ENCODE measurements at places on chromosomes 6 and 20.

GRCh38 chr20:38304845-38305447 is 990 bp downstream of the BPI start:
- DNase-seq = no peak

DNA sequence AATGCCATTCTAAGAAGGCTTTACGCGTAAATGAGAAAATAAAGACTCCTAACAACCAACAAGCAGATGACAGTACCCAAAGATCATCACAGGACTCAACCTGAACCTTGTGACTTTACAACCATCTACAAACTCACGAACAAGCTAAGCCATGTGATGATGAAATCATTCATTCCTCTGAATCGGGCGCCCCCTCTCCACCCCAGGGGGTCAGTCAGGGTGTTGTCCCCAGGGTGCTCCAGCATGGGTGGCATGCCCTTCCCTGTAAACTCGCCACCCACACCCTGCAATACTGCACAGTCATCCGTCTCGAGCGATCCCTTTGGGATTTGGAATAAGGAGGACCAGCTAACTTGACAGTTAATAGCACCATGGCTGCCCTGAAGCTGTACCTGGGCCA is 12.6 kb downstream of the SERPINB6 start:
- no peak for DNase-seq

DNA sequence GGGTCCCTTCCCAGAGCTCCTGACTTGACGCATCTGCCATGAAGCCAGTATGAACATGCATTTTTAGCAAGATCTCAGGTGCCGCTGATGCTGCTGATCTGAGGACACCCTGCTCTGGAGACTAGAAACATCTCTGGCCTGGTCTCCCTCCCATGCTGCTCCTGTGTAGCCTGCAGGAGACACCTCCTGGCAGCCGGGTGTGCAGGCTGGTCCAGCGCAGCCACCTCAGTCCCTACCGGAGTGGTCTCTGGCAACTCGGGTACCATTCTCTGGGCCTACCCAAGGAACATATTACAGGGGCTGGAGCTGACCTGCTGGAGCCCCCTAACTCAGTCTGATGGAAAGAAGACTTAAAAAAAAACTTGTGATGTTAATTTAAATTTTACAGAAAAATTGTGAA is 20.1 kb downstream of the PHACTR3 start:
- no peak for DNase-seq

- no peak for DNase-seq
Measured at GRCh38 chr6:125004198-125004597, 42.0 kb downstream of the RNF217 start.

DNA sequence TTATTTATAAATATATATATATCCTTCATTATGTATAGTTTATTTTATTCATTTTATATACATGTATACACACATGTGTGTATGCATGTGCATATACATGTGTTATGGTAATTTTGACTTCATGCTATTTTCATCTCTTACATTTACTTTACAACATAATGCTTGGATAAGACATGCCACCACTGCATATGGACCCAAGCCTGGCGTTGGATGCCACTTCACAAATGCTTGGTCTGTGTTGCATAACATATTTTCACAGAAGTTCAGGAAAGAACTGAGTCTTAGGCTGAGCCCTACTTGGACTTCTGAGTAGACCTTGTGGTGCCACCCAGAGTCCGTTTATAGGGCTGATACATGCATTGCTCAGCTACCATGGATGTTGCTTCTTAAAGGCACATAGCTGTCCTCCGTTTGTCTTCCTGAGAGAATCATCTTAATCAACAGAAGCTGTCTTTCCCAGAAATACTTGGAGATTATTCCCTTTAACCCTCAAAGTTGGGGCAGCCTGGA is 337.8 kb downstream of the BTBD3 start:
- no peak for DNase-seq

All from stimulated activated CD8-positive, alpha-beta memory T cell treated with anti-CD3 and anti-CD28 coated beads, Interleukin-2, amount 100 ng/mL, for 1 hour (primary cell).